Naive thymus-derived CD8-positive, alpha-beta T cell (primary cell): ENCODE measurements at places on chromosomes 4 and X. TPM values are rescaled to one million over a fixed set of nuclear protein-coding genes. Genes with fewer than 3 reads are reported as not detected.

The GAB3 gene
- 10.0 TPM for total RNA-seq

The NAP1L2 gene
- 17.0 TPM for total RNA-seq

GRCh38 chr4:152166567-152166966, 369.3 kb downstream of the FBXW7 start:
- no peak for DNase-seq

DNA sequence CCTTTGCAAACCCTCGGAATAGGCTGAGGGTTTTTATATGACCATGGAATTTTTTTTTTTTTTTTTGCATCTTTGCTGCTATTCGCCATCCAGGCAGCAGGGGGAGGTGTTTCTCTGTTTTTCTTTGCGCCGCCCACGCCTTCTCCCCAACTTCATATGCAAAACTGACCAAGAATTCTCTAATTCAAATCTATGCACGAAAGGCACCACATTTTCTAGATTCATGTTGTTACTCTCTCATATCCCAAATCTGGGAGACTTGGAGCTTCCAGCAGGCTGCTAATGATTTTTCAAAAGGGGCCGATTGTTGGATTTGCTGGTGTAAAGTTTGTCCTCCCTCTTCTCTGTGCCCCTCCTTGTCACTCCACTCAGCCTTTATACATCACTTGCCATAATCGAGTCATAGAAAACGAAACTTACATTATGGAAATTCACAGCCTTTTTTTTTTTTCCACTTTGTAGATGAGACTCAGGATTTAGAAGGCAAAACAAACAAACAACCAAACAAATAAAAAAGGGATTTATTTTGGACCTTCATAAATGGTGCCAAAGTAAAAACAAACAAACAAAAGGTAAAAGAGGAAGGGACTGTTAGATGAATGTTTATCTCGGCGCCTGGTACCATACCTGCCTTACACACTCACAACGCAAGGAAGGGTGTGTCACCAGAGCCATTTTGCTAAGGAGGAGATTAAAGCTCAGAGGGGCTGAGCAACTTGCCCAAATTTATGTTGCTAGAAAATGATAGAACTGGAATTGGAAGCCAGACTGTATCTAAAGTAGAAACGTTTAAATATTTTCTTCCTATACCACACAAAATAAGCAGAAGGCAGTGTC, 29.3 kb upstream of the BOD1L1 start:
- peak; percentile 53 for DNase-seq
